Nucleus accumbens (tissue), 56 donors: ENCODE measurements at places on chromosomes 13 and 19.

GRCh38 chr13:46373623-46374022 is 13.4 kb downstream of the RUBCNL start:
- no peak for DNase-seq

DNA sequence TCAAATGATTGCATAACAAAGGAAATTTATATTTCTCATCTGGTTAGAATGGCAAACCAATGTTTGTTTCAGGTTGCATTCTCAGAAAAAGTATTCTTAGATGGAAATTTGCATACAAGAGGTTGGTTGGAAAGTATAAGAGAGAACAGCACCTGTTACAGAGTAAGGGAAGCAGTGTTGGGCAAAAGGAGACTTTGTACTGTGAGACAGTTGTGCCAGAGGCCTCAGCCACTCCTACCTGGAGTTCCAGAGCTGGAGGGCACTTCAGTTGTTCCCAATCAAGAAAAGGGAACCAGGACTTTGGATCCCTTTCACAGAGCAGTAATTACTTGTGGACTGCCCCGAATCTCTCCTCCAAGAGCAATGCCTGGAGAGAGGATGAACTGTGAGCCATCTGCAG is 81.8 kb downstream of the SPRY2 start:
- DNase-seq, result no peak

GRCh38 chr19:55492362-55492944 is 4.2 kb downstream of the SSC5D start:
- DNase-seq, result no peak

GRCh38 chr13:111281751-111282311 is 38.6 kb upstream of the TEX29 start:
- no peak for DNase-seq

DNA sequence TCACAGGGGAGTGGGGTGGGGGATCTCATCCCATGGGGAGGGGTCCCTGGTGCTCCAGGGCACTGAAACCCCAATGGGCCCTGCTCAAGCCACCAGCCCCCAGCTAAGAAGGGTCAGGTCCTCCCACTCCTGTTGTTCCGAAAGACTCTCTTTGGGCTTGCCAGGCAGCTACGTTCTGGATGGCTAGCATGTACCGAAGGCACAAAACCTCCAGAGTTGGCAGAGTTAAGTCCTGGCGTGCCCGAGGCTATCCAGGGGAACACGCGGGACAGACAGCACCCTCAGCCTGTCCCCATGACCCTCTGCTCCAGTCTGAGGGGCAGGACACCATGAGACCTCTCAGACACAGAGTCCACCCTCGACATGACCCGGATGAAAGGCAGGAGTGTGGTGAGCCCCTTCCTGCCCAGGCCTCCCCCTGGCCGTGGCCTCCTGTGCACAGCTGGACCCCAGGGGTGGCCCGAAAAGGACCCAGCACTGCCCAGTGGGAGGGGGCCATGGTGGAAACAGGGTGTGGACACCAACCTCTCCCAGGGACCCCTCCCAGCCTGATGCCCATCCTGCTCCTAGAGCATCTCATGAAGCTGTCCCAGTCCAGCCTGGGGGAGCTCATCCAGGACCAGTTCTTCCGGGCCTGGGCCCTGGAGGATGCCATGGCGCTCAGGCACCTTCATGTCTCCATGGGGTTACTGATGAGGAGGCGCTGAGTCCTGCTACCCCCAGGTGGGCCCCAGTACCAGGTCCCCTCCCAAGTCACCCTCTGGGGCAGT is 53.0 kb upstream of the TPM4 start:
- no peak for DNase-seq
